ENCODE measurements at places on chromosomes 1 and 21.

DNA sequence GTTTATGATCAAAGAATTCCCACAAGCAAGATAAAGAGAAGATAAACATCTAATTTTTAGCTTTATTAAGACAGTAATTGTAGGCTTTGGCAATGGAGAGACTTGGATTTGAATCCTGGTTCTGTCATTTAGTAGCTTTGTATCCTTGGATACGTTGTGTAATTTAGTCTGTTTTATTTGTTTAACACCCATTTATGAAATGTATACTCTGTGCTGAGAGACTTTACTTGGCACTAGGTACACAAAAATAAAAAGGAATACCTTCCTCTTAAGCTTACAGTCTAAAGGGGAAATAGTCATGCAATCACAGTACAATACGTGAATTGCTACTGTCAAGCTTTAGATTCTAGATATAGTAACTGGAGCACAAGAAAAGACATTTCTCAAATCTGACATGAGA lies 23.8 kb downstream of the ZMPSTE24 start:
- DNase-seq = peak; percentile 99

- DNase-seq = no peak
Observed at GRCh38 chr1:208924928-208925327, 658.6 kb upstream of the CAMK1G start.

GRCh38 chr1:167268347-167268787 lies 47.7 kb downstream of the POU2F1 start:
- no peak for DNase-seq

DNA sequence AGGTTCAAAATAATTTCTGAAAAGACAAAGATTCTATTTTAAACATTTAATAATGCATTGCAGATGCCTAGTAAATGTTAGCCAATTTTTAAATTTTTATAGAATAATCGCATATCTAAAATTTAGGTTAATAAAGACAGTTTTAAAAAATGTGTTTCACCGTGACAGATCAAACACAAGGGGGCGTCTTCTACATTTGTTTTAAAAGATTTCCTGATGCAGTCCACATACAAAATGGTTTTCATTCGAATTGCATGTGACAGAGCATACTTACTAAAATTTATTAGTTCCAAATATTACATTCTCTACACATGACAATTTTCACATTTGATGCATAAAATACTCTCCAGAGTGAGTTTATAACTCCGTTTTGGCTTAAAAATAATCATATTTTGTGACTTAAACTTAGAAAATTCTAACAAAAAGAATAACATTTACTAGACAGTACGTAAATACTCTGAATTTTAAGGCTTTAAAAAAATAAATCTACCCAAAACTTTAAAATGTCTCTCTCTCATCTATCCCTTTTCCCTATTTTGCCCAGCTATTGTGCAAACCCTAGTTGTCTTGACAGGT lies 75.5 kb downstream of the ADAMTS1 start:
- DNase-seq = peak; percentile 14

- DNase-seq = no peak
Observed at GRCh38 chr1:155226910-155227260, 18.4 kb downstream of the MTX1 start.

- no peak for DNase-seq
Observed at GRCh38 chr1:66183400-66183799, 350.6 kb upstream of the SGIP1 start.

GRCh38 chr1:229908689-229909088 lies 158.3 kb upstream of the GALNT2 start:
- DNase-seq = no peak

DNA sequence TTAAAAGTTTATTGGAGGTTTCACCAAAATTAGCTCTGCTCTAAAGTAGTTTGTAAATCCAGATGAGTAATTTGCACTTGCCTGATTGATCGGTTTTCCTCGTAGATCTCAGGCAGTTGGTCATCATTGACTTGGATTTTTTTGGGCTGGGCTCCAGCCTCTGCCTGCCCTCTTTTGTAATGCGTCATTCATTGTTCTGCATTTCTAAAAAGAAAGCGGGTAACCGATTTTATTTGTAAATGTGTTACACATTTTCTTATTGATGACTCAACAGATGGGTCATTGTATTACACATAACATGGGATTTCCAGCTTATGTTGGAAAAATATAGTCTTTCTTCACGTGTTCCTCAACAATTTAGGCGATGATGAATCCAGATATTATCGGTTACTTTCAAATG lies 5.5 kb downstream of the ETS2 start:
- no peak for DNase-seq

- peak; percentile 58 for DNase-seq
Observed at GRCh38 chr1:246565751-246566127, 322 bp downstream of the TFB2M start.

- DNase-seq = no peak
Observed at GRCh38 chr1:192430644-192431043, 113.9 kb downstream of the RGS21 start.

DNA sequence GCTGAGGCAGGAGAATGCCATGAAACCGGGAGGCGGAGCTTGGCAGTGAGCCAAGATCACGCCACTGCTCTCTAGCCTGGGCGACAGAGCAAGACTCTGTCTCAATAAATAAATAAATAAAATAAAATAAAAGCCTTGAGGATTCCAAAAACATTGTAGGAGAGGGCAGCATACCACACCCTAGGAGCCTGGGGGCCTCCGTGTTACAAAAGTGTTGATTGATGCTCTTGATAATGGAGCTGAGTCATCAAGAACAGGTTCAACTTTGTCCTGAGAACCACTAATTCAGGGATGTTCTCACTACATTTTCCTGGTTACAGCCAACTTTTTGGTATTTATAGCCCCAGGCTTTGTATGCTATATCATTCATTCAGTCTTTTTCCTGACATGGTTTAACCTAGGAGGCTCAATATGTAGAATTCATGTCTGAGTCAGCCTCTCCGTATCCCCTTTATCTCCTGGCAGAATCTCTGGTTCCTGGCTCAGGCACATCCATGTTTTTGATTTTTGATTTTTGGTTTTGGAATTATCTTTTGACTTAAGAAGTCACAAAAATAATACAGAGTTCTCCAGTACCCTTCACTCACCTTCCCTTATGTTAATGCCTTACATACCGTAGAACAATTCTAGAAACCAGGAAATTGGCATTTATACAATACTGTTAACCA lies 69.4 kb downstream of the LRRC8D start:
- DNase-seq = peak; percentile 34

DNA sequence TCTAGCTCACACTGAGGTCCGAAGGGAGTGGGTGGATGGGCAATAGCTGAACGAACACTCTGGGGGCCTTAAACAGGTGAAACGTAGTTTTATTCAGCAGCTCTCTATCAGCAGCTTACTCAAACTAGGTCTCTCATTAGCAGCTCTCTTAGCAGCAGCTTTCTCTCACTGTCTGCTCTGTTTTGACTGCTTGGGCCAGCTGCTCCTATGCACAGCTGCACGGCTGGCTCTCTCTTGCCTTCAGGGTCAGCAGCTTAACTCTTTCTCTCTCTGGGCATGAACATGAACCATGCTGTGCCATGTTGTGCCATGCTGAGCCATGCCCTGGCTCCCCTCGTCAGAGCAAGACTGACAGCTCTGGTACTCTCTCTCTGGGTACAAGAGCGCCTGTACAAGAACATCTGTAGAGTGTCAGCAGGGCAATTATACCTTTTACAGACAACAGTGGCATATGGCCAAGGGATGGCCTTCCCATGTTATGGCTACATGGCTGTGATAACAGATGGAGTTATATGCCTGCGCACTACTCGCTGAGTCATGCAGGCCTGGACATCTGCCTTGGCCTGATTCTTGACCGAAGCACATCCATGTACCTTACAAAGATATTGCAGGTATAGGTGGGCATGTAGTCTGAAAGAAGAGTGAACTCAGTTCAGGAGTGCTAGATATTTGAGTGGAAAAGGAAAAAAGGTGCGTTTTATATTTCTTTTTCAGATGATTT lies 152.4 kb downstream of the LEPR start:
- no peak for DNase-seq

DNA sequence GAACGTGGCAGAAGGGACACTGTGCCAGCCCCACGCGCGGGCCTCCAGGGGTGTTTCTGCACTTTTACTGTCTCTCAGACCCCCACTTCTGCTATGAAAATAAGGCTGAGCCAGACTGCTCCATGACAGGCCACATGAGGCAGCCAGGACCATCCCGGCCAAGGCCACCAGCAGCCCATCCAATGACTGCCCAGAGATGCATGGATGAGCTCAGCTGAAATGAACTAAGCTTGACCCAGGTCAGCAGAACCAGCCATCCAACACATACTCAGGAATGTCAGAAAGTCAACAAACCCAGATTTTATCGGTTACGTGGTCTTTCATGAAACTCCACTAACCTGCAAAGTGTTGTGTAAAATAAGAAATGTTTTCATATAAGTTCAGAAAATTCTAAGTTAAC lies 51.2 kb downstream of the CCDC185 start:
- no peak for DNase-seq

- no peak for DNase-seq
Observed at GRCh38 chr1:204713541-204713940, 28.0 kb upstream of the LRRN2 start.

GRCh38 chr1:66526991-66527390 lies 7.0 kb upstream of the SGIP1 start:
- DNase-seq = no peak

DNA sequence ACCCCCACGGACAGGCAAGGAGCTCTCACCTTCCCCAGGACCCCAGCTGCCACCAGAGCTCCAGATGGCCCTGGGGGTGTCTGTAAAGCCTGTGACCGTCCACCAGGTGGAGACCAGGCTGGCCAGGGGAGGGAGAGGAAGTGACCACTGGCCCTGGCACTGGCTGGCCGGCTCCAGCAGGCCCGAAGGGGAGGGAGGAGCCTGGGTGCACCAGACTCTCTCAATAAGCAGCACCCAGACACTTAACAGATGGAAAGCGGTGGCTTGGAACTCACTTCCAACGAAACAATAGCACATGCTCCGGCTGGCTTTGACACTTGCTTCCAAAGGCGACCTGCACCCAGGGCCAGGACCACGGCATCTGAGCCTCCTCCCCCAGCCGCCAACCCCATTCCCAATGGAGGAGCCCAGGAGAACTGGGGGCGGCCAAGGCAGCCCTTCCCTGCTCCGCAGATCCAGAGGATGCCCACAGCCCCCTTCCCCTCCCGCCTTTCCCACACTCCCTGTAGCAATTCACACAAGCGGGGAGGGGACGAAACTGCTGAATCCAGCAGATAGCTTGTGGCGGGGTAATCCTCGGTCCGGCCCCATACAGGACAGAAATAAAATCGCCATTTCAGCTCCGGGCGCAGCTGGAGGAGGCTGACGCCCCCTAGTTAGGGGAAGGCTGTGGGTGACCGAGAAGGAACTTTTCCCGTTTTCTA lies 742 bp upstream of the PDE9A start:
- no peak for DNase-seq

GRCh38 chr1:159040206-159040605 lies 30.5 kb downstream of the IFI16 start:
- DNase-seq = no peak

- no peak for DNase-seq
Observed at GRCh38 chr21:29299046-29299915, 559 bp downstream of the BACH1 start.

DNA sequence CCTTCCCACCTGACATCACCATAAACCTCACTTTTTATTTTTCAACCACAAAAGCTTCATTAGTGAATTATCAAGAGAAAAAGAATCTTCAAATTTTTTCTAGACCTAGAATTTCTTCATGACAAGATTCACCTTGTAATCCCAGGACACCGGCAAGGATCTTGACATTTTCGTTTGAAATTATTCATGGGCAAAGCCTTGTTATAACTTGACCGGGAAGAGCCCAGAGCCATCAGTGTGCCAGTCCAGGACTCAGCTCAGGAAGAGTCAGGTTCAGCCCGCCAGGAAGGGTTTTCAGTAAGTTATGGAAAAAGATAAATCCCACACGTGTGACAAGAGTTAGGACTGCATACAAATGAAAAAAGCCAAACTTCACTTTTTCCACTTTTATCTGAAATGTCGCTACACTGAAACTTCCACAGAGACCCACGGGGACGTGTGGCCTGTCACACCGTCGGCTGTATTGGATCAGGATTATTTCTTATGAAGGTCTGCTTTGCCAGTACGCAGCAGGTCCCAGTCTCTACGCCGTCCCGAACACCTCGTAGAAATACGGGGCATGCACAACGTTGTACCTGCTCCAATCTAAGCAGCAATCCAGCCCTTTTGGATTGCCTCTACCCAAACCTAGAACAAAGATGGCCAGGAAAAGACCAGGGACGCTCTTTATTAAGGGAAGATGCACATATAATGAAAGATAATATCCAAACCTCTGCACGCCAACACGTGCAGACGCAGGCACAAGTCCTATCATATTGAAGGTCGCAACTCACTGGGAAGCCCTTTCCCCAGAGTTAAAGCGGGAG lies 916 bp downstream of the F3 start:
- no peak for DNase-seq

- peak; percentile 96 for DNase-seq
Observed at GRCh38 chr1:67629370-67630075, 55.5 kb upstream of the GADD45A start.

DNA sequence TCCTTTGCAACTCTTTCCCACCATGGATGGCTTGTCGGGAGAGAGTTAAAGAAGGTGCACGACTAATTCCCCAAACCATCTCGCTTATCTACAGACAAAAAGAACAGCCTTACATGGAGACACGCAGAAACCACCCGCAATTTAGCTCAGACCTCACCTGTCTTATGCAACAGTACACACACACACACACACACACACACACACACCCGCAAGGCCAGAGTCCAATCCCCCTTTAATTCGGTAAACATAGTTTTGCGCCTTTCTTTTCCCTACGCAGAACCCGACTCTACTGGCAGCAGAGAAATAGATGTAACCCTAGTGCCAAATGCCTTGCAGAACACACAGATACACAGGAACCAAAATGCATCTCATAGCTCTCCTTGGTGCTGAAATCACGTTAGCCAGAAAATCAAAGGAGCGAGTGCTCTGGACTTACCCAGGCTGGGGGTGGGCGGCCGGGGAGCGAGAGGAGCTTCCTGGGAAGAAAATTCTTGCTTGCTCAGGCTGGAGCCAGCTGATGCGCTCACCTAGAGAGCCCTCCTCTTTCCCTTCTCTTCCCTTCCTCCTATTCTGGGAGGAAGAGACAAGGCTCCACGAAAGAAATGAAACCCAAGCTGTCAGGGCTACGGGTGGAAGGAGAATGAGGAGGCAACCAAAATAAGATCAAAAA lies 470 bp downstream of the TNR start:
- DNase-seq = peak; percentile 17

GRCh38 chr1:34049994-34050393 lies 115.0 kb downstream of the CSMD2 start:
- no peak for DNase-seq

DNA sequence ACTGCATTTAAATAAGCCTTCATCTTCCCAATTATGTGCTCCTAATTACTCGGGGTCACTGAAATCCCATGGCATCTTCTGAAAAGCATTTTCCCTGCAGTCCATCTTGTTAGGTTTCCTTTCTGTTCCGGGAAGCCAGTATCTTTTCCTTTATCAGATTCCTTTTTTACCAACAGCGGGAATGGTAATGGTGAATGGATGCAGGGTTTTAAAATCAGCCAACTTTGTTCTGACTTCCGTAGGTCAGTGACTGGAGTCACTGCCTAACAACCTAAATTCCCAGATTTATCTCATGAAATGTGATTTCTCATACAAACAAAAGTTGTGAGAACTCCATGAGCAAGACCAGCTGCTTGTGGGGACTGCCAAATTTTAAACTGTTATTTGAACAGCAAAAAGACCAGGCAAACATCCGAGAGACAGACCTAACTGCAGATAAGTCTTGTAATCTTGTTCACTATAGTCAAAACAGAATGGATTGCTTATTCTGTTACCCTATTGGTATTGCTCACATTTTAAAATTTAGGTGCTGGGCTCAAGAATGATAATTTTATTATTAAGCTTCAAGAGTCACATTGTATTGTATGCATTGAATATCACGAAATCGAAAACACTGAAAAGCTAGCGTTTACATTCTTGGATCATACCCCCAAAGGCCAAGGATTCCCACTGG lies 1.2 kb upstream of the RWDD3 start:
- no peak for DNase-seq
